ENCODE measurements at places on chromosomes 7 and 10.

GRCh38 chr10:45302573-45302972 is 12.8 kb downstream of the OR13A1 start:
- no peak for DNase-seq

DNA sequence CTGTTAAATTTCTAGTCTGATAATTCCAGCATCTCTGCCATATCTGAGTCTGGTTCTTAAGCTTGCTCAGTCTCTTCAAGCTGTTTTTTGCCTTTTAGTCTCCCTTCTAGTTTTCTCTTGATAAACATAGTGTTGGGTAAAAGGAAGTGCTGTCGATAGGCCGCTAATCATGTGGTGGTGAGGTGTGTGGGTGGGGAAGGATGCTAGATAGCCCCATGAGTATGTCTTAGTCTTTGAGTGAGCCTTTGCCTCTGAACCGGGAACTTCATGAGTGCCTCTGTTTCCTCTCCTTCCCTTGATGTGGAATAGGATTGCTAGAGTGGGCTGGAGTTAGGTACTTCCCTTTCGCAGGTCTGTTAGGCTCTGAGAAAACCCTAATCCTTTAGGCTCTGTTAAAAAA is 441.8 kb downstream of the INHBA start:
- DNase-seq: no peak

DNA sequence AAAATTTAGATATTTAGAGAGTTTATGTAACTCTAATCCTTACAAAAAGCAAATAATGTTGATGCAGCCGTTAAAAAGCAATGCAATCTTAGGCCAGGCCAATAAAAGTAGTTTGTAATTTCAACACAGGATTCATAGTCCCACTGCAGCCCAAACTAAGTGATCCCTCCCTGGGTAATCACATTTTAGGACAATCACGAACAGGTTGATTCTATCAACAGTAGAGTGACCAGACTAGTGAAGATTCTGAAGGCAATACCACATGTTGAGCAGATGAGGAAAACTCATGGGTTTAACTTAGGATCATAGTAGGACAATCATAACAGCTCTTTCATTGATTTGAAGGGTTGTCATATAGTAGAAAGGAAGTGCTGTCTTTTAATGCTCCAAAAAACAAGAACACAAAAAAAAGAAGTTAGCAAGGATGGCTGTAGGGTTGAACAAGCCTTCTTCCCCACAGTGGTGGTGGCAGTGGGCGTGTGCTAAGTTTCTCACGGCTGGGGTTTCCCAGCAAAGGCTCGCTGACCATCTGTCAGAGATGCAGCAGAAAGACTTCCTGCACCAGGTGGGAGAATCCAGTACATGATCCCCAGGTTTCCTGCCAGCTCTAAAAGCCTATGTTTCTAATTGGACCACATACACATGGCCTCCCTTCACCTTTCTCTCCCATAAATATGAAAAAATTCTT is 212.2 kb downstream of the CHRM2 start:
- DNase-seq: no peak

- DNase-seq: no peak
Measured at GRCh38 chr10:79385392-79385795, 38.1 kb downstream of the PPIF start.
